ENCODE measurements at places on chromosomes 5 and 9. TPM values are rescaled to one million over a fixed set of nuclear protein-coding genes. Genes with fewer than 3 reads are reported as not detected.

Gene THBS4
- total RNA-seq: 789 TPM

Gene OR1Q1
- not detected for total RNA-seq

Gene CCDC69
- 21.5 TPM for total RNA-seq

Gene DMRT3
- total RNA-seq: not detected

Gene IFNE
- not detected for total RNA-seq

Gene DNAJB5
- 72.4 TPM for total RNA-seq

Gene FOXD4L3
- total RNA-seq: not detected

Gene ST8SIA4
- total RNA-seq: 15.0 TPM

Data from tongue (tissue), 3 donors.